A549 treated with RU486 at 1 μM for 4 hours (cell line): ENCODE measurements at places on chromosomes 7 and 10. TPM values are rescaled to one million over a fixed set of nuclear protein-coding genes. Genes with fewer than 3 reads are reported as not detected.

ASB15 gene
- total RNA-seq = not detected in 5 replicates

EBF3 gene
- 0.08 to 0.21 TPM (median 0.15 TPM) in 5 replicates for total RNA-seq

PLCE1 gene
- total RNA-seq = 5.1 to 6.2 TPM (median 5.6 TPM) in 5 replicates

FAM25A gene
- not detected in 5 replicates for total RNA-seq

HABP2 gene
- total RNA-seq = 0.05 to 0.21 TPM (median 0.09 TPM) in 5 replicates

PIP4K2A gene
- 19.9 to 38.0 TPM (median 22.6 TPM) in 5 replicates for total RNA-seq

GPR158 gene
- total RNA-seq = 0.02 to 0.08 TPM (median 0.06 TPM) in 5 replicates

TAS2R5 gene
- total RNA-seq = 0.26 to 0.72 TPM (median 0.38 TPM) in 5 replicates

TRPV5 gene
- not detected in 5 replicates for total RNA-seq

SFTPA1 gene
- total RNA-seq = not detected in 5 replicates

FGL2 gene
- not detected in 5 replicates for total RNA-seq

CPA5 gene
- total RNA-seq = not detected in 5 replicates

AKR1B1 gene
- total RNA-seq = 2,275 to 3,027 TPM (median 2,754 TPM) in 5 replicates

R3HCC1L gene
- 12.0 to 17.7 TPM (median 15.9 TPM) in 5 replicates for total RNA-seq

TMEM130 gene
- 0.30 to 0.54 TPM (median 0.39 TPM) in 5 replicates for total RNA-seq

SLC16A12 gene
- 0.05 TPM in 1 of 5 replicates, not detected in the others for total RNA-seq

RHEB gene
- total RNA-seq = 99.7 to 183 TPM (median 159 TPM) in 5 replicates

INPP5A gene
- total RNA-seq = 11.1 to 15.2 TPM (median 13.7 TPM) in 5 replicates
